ENCODE measurements at places on chromosomes 6 and 20. TPM values are rescaled to one million over a fixed set of nuclear protein-coding genes. Genes with fewer than 3 reads are reported as not detected.

DNA sequence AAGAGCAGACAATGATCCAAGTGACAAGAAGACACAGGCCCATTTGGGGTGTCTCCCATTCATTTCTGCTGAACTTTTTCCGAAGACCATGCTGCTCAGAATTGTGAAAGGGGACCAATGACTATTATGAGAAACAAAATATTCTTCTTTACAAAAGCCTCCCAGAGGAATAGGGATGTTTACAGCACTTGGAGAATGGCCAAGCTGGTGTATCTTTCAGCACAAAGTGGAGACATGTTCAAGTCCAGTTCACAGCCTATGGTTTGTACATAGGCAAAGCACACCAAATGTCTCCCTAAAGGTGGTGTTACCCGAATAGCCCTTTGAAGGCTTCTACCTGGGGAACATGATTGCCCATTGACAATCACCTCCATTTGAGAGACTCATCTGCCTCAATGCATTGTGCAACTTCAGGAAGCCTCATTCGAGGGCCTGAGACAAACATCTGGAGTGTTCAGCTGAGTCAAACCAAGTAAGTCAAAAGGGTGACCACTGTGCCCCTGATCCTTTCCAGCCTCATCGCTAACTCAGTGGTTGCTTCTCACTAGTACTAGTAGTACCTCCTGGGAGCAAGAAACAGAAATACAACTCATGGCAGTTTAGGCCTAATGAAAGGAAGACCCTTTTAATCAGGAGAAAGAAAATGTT lies 451.0 kb upstream of the MARCKS start:
- DNase-seq: no peak

DNA sequence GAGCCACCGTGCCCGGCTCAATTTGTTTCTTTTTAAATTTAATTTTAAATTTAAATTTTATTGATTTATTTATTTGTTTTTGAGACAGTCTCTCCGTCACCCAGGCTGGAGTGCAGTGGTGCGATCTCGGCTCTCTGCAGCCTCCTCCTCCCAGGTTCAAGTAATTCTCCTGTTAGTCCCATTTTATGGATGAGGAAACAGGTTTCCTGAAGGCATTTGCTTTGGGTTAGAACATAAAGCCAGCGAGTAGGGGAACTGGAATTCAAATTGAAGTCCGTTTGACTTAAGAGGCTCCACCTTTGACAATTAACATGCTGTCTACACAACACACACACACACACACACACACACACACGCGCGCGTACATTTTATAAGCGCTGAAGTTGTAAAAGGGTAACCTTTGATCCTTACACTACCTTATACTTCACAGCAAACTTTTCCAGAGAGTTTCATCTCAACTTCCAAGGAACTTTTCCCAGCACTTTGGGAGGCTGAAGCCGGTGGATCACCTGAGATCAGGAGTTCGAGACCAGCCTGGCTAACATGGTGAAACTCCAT lies 232.0 kb downstream of the BCAS1 start:
- DNase-seq: no peak

GRCh38 chr6:79627422-79627821 lies 3.7 kb upstream of the SH3BGRL2 start:
- DNase-seq: no peak

LIN28B gene
- not detected for total RNA-seq

BNIP5 gene
- not detected for total RNA-seq

GRCh38 chr6:70957284-70957617 lies 391 bp upstream of the B3GAT2 start:
- DNase-seq: no peak

FAM217A gene
- total RNA-seq: not detected

ARMH2 gene
- total RNA-seq: not detected

CNR1 gene
- 21.6 TPM for total RNA-seq

DEFB123 gene
- total RNA-seq: not detected

TTLL9 gene
- 0.49 TPM for total RNA-seq

DNA sequence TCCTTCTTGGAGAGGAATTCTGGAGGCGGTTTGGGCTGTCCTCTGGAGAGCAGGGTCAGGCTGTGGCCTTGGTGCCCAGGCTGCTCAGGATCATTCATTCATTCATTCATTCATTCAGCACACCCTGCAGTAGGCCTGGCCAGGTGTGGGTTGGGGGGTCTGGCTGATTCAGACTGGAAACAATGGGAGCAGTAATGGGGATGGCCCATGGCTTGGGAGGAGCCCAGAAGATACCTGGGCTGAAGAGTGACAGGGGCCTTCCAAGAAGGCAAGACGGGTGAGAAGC lies 31.5 kb downstream of the TOX2 start:
- no peak for DNase-seq

BHLHE23 gene
- total RNA-seq: not detected

MCM8 gene
- total RNA-seq: 5.2 TPM

SYCP2L gene
- total RNA-seq: 0.58 TPM

- no peak for DNase-seq
These were observed 67.9 kb upstream of the CLDN20 start for GRCh38 chr6:155195903-155196302.

GRCh38 chr6:11007715-11008608 lies 36.1 kb downstream of the ELOVL2 start:
- DNase-seq: no peak

- DNase-seq: no peak
These were observed 86.9 kb downstream of the PXDC1 start for GRCh38 chr6:3664625-3665041.
